ENCODE measurements at places on chromosomes 5 and 9.

- DNase-seq, result no peak
These were observed 13.4 kb downstream of the FLT4 start for GRCh38 chr5:180636016-180636402.

DNA sequence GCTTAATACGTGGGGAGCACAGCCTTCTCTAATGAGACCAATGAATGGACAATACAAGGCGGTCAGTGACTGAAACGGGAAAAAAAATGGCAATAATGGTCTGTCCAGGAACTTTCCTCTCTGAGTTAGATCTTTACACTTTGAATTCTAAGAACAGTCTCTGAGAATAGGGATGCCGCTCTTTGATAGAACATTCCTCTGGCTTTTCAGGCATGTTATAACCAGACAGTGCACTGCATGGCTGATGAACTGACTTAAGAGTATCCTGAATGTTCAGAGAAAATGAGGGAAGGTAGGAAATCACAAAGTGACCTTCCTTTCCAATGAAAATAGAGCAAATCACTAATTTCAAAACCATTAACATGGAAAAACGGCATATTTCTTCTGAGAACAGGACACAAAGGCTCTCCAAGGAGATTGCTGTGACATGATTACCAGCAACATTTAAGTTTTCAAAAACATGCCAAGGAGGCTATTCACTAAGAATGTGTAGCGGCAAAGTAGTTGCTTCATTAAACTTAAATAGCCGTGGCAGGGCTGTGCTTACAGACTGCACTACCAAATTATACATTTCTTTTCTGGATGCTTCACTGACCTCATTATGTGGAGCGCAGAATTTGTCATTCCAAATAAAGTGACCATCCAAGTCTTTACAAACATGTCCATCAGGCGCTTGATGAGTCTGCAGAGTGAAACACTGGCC lies 105.9 kb downstream of the MARCHF3 start:
- no peak for DNase-seq

DNA sequence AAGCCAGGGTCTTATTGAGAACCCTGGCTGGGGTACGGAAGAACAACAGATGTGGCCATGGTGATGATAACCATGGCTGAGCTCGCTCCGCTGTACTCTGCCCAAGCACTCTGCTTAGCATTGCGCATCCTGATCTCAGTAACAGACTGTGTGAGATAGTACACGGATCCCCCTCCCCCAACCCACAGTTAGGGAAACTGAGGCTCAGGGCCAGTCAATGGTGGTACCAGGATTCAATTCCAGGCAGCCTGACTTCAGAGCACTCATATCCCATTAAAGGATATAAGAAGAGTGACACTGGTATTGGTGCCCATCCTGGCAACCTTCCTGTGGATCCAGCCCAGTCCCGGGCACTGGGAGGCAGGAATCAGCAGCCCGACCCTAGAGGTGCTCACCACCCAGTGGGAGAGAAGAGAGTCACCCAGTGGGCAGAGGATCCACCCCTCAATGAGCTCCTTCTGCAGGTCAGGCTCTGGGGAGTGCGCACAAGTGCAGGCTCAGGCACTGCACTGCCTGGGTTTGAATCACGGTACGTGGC lies 26.5 kb upstream of the KIF12 start:
- DNase-seq, result no peak

GRCh38 chr9:116815835-116816234 lies 128.7 kb downstream of the TRIM32 start:
- no peak for DNase-seq

DNA sequence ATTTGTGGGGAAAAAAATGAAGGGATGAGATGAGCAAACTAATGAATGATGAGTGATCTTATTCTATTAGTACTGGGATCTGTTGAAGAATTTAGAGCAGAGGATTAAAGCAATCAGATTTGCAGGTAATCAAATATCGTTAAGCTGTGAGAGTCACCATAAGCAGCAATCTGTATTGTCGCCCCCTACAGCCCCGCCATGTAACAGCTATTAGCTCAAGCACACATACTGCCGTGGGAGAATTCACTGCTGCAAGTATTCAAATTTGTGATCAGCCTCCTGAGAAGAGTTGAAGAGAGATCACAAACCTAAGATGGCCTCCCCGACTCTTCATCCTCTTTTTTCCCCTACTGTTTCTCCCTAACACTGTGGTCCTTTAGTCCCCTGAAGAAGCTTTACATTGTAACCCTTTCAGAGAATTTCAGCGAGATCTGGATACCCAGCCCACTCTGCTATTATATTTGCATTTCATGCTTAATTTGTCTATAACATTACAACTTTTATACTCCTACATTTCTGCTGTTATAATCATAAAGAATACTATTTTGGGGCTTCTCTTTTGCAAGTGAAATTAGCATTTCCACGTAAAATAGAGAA lies 28.5 kb upstream of the PHF24 start:
- DNase-seq, result peak; percentile 52

DNA sequence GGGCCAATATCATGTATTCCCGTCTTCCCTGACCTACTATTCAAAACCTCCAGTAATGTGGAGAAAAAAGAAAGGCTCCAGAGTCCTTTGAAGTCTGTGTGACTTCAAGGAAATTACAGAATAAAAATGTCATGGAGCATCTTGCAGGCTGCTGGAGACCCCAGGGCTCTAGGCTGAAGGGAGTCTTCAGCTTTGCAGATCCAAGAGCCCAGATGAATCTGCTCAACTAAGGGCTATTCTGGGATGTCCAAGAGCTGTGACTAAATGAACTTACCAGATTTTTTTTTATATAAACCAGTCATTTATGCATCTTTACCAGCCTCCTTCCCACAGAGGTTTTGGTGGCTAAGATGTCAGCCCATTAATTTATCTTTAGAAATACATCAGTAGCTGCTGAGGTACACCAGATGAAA lies 167.3 kb downstream of the MUSK start:
- no peak for DNase-seq

DNA sequence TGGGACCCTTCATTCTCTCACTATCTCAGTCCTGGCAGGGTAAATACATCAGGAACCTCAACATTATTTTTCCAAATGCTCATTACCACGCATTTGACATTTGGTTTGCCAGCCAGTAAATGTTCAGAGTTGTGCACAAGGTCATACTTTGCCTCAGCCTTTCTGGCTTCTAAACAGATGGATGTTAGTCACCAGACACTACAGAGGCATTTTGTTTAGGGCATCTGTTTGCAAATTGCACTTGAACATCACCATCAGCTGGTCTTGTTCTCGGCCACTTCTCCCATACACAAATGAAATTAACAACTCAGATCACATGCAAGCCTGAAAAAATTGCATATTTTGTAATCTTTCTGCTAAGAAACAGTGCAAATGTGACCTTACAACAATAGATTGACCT lies 75.0 kb upstream of the SLC1A1 start:
- no peak for DNase-seq

DNA sequence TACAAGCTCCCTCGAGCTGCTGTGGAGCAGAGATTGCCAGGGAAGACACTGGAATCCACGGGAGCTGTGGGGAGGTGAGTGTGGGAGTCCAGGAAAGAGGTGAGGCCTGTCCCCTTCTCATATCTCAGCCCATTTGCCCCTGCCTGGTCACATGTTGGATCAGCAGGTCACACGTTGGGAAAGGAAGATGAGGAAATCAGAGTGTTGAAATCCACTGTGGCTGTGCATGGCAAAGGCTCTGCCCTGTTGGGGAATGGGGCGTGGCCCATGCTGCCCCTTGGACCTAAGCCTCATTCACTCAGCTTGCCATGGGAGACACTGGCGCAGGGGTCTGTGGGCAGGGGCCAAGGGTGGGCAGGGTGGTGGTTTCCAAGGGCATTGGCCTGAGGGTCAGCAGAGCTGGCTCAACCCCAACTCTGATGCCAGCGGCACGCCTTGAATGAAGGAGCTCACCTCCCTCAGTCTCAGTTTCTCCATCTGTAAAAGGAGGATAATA lies 85.4 kb upstream of the CPEB4 start:
- DNase-seq, result peak; percentile 90

- DNase-seq, result no peak
These were observed 1.0 kb upstream of the FAM13B start for GRCh38 chr5:138033907-138034306.

DNA sequence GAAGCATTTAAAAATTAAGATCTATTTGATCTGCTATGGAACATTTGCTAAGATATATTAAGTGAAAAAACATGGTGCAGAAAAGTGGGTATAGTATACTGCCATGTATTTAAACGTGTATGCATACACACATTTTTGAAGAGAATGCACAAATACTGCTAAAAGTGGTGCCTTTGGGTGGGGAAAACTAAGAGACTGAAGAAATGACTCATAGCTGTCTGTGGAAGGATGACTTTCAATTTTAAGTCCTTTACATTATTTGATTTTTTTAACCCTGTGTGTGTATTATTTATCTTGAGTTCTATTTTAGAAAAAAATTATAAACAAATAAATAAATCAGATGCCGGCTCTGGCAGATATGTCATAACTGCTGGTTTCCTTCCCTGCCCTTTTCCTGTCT lies 120.7 kb upstream of the SLIT3 start:
- no peak for DNase-seq

- DNase-seq, result peak; percentile 36
These were observed 1.6 kb upstream of the UBAC1 start for GRCh38 chr9:135962696-135963307.

- no peak for DNase-seq
These were observed 35.4 kb downstream of the POLR1E start for GRCh38 chr9:37521111-37521510.

DNA sequence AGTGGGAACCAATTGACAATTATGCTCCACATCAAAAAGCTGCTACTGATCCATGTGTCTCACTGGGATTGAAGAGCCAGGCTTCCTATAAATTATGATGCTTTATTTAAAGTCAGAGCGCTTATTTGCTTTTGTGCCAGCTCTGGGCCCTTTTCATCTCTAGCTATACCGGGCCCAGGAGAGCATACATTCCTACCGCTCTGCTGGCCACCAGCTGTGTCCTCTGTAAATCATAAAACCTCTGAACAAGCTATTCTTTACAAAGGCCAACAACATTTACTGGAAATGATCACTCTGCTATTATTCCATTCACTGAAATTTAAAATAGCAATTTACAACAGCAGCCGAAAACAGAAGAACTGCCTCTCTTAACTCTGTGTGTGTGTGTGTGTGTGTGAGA lies 86.6 kb downstream of the ZNF608 start:
- DNase-seq, result no peak

GRCh38 chr5:60997721-60998120 lies 52.7 kb downstream of the NDUFAF2 start:
- no peak for DNase-seq

- DNase-seq, result no peak
These were observed 69.7 kb downstream of the LIX1 start for GRCh38 chr5:97072696-97073095.

DNA sequence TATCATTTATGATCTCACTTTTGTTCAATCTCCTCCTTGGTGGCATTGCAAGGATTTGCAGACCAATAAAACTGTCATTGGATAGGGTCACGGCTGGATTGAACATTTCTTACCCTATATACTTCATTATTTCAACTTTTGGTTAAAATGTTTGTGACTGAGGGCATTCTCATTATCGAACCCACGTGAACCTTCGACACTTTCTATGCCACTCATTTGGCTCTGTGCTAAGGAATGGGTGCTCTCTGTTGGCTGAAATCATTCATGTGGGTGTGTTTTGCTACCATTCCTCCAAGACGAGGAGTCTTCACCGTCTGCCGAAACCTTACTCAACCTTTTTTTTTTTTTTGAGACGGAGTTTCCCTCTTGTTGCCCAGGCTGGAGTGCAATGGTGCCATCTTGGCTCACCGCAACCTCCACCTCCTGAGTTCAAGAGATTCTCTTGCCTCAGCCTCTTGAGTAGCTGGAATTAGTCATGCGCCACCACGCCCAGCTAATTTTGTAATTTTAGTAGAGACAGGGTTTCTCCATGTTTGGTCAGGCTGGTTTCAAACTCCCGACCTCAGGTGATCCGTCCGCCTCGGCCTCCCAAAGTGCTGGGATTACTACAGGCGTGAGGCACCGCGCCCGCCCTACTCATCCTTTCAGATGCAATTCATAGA lies 62.5 kb downstream of the CSNK1A1 start:
- DNase-seq, result no peak

GRCh38 chr9:6449086-6449485 lies 36.1 kb downstream of the UHRF2 start:
- no peak for DNase-seq

DNA sequence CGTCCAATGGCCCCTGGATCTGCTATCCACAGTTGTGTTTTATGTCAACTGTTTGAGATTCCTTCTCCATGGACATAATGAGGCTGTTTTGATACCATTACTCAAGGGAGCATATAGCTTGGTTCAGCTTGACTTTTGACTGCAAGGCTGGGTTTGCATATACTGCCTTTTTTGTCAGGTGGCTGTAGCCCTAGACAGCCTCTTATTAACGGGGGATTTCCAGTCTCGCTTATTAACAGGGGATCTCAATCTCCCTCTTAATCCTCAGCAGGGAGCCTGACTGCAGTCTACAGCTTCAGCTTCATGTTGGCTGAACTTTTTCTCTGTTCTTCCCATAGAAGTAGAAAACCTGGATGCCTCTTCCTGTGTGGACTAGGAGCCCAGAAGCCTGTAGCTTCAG lies 73.7 kb upstream of the TNC start:
- DNase-seq, result no peak

DNA sequence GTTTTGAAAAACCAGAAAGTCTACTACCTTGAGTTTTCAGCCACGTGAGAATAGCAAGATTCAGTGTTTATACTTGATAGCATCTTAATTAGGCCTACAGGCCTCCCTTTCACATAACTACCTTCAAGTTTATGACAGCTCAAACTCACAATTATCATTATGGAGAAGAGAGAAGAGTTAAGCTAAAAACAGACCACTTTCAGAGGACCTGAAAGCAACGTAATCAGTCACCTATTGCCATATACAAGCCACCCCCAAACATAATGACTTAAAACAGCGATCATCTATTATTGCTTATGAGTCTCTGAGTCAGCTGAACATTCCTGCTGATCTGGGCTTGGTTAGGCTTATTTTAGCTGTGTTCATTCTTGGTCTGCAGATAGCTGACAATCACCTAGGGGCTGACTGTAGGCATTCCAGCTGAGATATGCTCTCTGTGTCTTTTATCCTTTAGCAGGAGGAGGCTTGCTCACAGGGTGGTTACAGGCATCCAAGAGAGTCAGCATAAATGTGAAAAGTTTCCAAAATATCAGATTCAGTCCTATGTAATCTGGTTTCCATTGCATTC lies 130.9 kb downstream of the COX7C start:
- no peak for DNase-seq

- no peak for DNase-seq
These were observed 12.4 kb upstream of the TENT4A start for GRCh38 chr5:6700685-6701355.

DNA sequence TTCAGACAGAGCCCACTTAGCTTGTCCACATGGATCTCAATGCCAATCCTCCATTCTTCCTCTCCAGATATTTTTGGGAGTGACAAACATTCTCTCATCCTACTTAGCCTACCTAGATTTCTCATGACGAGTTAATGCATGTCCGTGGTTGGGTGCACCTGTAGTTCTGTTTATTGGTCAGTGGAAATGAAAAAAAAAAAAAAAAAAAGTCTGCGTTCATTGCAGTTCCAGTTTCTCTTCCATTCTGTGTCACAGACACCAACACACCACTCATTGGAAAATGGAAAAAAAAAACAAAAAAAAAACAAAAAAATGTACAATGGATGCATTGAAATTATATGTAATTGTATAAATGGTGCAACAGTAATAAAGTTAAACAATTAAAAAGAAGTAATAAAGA lies 59.0 kb downstream of the BASP1 start:
- no peak for DNase-seq
